A549 treated with CpdA at 1 μM for 4 hours (cell line): ENCODE measurements at places on chromosomes 7 and 10. TPM values are rescaled to one million over a fixed set of nuclear protein-coding genes. Genes with fewer than 3 reads are reported as not detected.

PITX3 gene
- 0.22 to 0.46 TPM (median 0.27 TPM) in 5 replicates for total RNA-seq

SUN3 gene
- 0.15 to 0.91 TPM in 2 of 5 replicates, not detected in the others for total RNA-seq

TAS2R38 gene
- total RNA-seq: not detected in 5 replicates

MKI67 gene
- 58.1 to 90.6 TPM (median 69.0 TPM) in 5 replicates for total RNA-seq

C10orf90 gene
- 2.8 to 3.3 TPM (median 2.9 TPM) in 5 replicates for total RNA-seq

WEE2 gene
- 0.03 TPM in 1 of 5 replicates, not detected in the others for total RNA-seq

PHYHIPL gene
- 0.13 to 0.38 TPM (median 0.29 TPM) in 5 replicates for total RNA-seq

BLNK gene
- total RNA-seq: not detected in 5 replicates

AOC1 gene
- not detected in 5 replicates for total RNA-seq

ANXA8L1 gene
- total RNA-seq: 80.3 to 122 TPM (median 96.8 TPM) in 5 replicates

C10orf105 gene
- total RNA-seq: 0.06 TPM in 1 of 5 replicates, not detected in the others

NPSR1 gene
- not detected in 5 replicates for total RNA-seq

C10orf143 gene
- 0.49 to 1.0 TPM (median 0.80 TPM) in 5 replicates for total RNA-seq

PTN gene
- total RNA-seq: not detected in 5 replicates

PRRT4 gene
- total RNA-seq: 0.34 to 0.63 TPM (median 0.41 TPM) in 5 replicates

NPC1L1 gene
- total RNA-seq: 0.05 to 0.13 TPM (median 0.06 TPM) in 4 of 5 replicates, not detected in the other
